ENCODE measurements at places on chromosomes 4 and X.
A peak's percentile ranks its signal among the peaks of the same experiment; 100 is the strongest.

DNA sequence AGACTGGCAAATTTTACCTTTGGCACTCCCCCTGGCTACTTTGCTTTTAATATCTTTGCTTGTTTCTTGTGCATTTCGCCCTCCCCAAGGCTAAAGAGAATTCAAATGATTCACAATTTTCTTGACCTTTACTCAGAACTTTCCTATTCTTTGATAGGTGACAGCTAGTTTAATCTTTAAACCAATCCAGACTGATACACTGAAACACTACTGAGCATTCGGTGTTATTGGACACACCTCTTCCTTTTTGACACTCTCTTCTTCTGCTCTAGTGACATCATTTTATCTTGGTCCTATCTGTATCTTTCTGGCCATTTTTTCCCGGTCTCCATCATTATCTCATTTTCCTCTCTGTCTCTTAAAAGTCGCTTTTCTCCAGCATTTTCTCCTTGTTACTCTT lies 103.1 kb downstream of the IL1RAPL2 start:
- no peak for DNase-seq

DNA sequence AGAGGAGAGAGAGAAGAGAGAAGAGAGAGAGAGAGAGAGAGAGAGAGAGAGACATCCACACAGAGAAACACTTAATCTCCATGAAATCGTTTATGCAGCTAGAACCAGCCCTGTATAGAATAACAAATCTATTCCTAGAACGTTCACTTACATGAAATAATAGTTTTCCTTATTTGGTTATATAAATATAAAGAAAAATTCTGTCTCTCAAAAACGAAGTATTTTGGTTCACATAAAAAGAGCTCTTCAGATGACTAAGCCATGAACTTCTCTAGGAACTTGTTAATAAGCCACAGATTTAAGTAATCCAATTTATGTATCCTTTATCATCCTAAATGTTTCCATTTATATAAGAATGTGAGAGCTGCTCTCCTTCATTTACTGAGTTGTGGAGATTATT lies 1315.1 kb upstream of the PCDH7 start:
- no peak for DNase-seq

DNA sequence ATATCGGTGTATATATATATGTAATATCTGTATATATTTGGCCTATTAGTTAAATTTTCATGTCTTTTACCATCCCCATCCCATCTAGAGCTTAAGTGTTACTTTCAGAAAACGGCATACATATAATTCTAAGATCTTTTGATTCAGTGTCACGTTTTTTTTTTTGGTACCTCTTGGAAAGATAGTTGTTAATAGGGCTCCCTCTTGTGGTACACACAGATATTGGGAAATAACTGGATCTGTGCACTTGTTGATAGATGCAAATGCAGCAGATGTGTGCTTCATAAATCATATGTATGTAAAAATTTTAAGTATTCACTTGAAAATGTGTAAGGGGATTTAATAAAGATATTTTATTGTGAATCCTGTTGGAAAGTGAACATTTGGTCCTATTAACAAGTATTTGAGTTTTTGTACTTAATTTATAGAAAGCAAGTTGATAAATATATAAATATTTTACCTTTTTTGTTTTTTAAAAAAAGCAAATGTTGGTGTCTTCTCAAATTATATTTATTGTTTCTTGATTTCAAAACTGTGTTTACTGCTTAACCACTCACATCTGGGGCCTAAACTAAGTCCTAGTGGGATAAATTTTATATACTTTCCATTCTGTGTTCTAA lies 74.7 kb downstream of the PAQR3 start:
- peak; percentile 30 for DNase-seq

GRCh38 chr4:123398066-123398852 lies 1.7 kb downstream of the SPRY1 start:
- DNase-seq: peak; percentile 63

DNA sequence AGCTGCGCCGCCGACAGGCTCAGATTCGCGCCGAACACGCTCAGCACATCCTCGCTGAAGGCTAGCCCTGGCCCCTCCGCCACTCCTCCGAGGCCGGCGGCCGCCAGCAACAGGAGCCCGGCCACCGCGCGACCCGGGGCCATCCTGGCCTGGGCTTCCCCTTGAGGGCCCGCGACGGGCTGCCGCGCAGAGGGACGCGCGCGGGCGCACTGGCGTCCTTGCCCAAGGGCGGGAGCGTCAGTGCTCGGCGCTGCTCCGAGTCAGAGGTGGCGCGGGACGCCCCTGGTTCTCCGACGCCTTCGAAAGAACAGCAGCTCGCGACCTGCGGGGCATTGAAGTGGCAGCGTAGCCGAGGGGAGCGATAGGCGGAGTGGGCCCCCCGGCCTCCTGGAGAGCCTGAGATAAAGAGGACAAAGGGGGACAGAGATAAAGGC lies 745 bp downstream of the SLC39A8 start:
- no peak for DNase-seq

- no peak for DNase-seq
These were observed 63.5 kb downstream of the TMEM131L start for GRCh38 chr4:153529646-153530045.

DNA sequence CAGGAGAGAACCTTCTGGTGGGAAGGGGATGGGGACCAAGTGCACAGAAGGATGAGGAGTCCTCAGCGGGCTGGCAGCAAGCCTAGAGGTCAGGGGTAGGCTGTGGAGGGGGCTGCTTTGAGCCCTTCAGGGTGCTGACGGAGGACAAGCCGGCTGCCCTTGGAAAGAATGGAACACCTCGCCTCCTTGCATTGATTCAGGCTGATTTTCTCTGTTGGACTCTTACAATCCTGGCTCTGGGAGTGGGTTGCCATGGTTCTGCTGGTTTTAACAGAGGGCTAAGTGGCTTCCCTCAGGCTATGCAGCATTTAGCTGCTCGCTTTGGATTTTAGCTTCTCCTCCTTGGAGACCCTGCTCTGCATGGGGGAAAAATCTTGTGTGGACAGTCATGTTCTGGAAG lies 49.4 kb upstream of the CHRNA9 start:
- DNase-seq: no peak
